Hippocampal formation (tissue), 2 donors: ENCODE measurements at places on chromosomes 1 and 21.
A peak's percentile ranks its signal among the peaks of the same experiment; 100 is the strongest.

DNA sequence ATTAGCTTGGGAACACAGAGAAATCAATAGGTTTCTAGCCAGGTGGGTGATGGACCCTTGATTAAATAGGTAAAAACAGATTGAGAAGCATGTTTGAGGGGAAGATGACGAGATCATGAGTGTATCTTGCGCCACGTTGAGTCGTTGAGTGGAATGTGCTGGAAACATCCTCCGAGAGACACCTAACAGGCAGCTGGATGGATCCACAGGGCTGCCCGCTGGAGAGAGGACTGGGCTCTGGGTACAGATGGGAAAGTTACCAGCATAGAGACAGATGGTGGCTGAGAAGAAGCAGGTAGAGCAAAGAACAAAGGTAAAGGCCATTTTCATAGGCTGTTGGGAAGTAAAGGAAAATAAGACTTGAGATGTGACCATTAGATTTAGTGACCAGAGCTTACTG lies 15.6 kb downstream of the BATF3 start:
- no peak for DNase-seq

- peak; percentile 79 for DNase-seq
These were observed 8.8 kb downstream of the LAMB3 start for GRCh38 chr1:209643285-209644020.

DNA sequence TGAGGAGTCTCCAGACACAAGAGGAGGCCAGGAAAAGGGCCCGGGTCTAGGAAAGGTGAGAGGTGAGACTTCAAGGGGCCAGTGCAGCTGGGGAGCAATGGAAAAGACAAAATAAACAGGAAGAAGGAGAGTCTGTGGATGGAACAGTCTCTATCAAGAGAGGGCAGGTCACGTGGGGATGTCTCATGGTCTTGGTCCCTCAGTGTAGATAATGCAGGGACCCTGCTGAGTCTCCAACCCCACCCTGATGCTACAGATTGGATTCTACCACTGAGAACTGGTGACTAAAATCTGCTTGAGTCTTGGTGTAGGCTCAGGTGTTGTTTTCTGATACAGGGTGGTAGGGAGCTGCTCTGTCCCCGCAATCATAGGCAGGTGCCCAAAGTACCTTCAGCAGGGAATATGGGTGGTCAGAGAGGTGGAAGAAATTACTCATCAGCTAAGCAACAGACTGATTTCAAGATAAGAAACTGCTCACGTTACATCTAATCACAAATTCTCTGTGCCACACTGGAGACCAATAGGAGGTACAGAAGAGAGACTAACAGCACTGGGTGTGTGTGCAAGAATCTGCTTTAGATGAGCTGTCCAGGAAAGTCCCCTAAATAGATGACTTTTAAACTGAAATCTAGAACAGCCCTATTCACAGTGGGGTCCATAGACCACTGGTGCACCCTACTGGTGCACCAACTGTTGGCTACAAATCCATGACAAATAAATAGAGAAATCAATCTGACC lies 101.5 kb upstream of the TLR5 start:
- no peak for DNase-seq

DNA sequence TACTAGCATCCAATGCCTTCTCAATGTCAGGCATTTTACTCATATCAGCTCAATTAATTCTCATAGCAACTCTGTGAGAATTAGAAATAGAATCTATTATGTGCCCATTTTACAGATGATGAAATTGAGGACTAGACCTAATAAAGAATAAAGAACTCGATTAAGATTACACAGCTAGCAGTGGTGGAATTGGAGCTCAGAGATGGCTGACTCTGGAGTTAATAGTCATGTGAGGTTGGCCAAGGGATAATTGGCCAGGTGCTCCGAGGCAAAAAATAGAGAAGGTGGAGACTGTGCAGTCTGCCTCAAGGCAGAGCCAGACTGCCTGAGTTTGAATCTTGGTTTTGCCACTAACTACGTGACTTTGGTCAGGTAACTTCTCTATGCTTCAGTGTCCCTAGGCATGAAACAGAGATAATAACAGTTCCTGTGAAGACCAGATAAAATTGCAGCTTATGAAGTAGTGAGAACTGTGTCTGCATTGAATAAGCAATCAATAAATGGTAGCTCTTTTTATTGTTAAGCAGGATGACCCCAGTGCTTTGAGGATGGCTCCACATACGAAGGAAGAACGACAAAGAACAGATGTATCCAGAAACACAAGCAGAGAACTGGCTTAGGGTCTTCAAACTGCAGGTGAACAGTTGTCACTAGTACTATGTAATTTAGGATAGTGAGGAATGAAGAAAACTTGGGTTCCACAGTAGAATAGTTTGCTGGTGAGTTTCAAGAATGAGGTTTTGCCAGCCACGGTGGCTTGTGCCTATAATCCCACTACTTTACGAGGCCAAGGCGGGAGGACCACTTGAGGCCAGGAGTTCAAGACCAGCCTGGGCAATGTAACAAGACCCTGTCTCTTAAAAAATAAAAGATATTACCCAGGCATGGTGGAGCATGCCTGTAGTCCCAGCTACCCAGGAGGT lies 6.9 kb upstream of the CCSAP start:
- DNase-seq = no peak

- DNase-seq = no peak
These were observed 23.9 kb upstream of the PBX1 start for GRCh38 chr1:164534863-164535610.

DNA sequence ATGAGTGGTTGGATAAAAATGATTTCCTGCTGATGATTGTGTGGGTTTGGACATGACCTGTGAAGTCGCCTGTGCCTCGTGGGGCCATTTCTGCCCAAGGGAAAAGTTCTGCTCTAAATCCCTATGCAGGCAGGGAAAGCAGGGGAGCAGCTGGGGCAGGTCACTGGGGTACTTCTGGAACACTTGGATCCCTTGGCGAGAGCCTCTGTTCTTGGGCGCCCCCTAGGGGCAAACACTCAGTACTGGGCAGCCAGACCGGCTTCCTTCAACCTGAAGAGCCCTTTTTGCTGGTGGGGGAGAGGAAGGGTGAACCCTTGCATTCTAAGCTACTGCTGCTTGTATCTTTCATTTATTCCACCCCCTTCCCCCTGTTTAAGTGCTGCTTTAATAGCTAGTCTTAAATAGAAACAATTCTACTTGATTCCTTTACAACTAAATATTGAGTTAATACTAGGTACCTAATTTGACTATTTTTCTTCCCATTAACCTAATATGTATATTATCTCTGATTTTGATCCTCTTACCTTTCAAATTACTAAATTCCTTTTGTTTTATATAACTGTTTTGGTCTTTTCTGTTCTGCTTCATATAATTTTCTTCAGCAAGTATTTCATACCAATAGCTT lies 5.1 kb upstream of the CLEC20A start:
- DNase-seq = no peak

GRCh38 chr1:1892763-1893120 lies 1.9 kb upstream of the GNB1 start:
- DNase-seq = no peak

GRCh38 chr1:13819642-13820041 lies 119.7 kb downstream of the PRDM2 start:
- no peak for DNase-seq

DNA sequence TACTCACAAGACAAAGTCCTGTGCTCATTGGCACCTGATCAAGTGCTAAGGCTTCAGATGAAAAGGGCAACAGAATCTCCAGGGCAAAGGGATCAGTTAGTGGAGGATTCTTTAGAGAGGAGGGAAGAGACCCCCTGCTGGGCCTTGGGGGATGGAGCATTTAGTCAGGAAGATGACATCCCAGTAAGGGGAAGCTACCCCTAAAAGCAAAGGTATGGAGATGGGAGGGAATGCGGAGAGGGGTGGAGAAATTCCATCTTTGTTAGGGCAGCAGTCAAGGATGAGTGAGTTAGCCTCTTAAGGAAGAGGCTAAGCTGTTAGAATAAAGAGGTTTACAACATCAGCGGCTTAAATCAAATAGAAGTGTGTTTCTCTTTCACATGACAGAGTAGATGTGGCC lies 67.4 kb downstream of the ST6GALNAC3 start:
- DNase-seq = no peak

DNA sequence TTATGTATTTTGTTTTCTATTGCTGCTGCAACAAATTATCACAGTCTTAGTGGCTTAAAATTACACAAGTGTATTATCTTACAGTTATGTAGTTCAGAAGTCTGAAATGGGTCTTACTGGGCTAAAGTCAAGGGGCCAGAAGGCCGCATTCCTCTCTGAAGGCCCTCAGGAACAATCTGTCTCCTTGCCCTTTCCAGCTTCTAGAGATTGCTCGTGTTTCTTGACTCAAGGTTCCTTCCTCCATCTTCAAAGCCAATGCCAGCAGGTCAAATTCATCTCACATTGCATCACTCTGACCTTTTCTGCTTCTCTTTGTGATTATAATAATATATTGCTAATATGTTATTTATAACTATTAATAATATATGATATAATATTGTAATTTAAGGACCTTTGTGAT lies 97.1 kb downstream of the DIRAS3 start:
- DNase-seq = no peak

GRCh38 chr1:58818075-58818474 lies 34.2 kb upstream of the JUN start:
- DNase-seq = no peak

GRCh38 chr1:39917825-39918224 lies 16.1 kb upstream of the MYCL start:
- no peak for DNase-seq

GRCh38 chr21:32834916-32835235 lies 63.3 kb upstream of the PAXBP1 start:
- DNase-seq = no peak

GRCh38 chr1:226129230-226129629 lies 57.3 kb downstream of the ACBD3 start:
- DNase-seq = no peak

- DNase-seq = no peak
These were observed 34.9 kb downstream of the RSPH1 start for GRCh38 chr21:42461185-42461520.

- no peak for DNase-seq
These were observed 24.0 kb upstream of the CAMTA1 start for GRCh38 chr1:6761196-6761737.

- DNase-seq = no peak
These were observed 39.6 kb downstream of the ZBTB18 start for GRCh38 chr1:244090645-244091044.

GRCh38 chr1:195965475-195965874 lies 642.8 kb downstream of the KCNT2 start:
- no peak for DNase-seq

DNA sequence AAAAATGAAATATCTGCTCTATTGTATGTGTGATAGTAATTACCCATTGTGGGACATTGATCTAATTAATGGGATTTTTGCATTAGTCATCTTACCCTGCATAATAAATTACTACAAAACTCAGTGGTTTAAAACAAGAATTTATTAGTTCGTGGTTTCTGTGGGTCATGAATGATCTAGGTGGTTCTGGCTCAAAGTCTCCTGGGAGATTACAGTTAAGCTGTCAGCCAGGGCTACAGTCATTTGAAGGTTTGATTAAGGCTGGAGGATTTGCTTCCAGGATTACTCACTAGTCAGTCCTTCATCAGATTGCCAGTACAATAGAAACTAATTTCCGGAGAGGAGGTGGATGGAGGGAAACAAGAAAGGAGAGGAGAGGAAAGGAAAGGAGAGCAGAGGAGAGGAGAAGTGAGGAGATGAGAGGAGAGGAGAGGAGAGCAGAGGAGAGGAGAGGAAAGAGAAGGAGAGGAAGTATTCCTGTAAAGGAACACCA lies 60.4 kb upstream of the TNFSF4 start:
- no peak for DNase-seq

GRCh38 chr1:7388488-7389185 lies 382.5 kb upstream of the VAMP3 start:
- DNase-seq = peak; percentile 35

DNA sequence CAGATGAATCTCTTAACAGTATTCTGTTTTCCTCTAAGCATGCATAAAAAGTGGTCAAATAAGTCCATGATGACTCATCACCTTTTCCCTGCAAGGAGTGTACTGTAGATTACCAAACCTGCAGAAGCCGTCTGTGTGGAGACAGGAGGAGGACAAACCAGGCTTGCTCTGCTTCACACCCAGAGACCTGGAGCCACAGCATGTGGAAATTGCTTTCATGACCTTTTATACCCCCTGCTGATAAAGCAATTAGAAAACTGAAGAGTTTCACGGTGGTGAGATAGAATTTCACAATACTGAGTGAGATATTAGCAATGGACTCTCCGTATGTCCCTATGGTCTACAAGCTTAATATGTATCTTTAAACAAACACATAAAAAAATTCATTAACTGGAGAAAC lies 9.4 kb downstream of the CORT start:
- no peak for DNase-seq

GRCh38 chr1:170696591-170697290 lies 32.8 kb downstream of the PRRX1 start:
- DNase-seq = no peak

DNA sequence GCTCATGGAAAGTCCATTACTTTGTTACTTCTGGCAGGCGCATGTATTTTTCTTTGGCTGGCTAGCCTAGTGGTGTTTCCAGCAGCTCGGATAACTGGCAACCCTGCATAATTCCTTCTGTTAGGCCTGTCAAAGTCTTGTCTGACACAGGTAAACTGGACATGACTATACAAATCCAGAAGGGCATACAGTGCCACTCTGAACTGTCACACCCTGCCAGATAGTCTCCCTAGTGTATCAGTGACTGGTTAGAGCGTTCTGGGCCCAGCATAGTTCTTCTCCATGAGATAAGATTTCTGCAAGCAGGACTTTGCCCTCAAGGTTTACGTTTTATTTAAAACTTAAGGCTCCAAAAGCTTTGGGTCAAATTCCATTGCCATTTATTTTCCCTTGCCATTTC lies 177.7 kb upstream of the GORAB start:
- DNase-seq = no peak

DNA sequence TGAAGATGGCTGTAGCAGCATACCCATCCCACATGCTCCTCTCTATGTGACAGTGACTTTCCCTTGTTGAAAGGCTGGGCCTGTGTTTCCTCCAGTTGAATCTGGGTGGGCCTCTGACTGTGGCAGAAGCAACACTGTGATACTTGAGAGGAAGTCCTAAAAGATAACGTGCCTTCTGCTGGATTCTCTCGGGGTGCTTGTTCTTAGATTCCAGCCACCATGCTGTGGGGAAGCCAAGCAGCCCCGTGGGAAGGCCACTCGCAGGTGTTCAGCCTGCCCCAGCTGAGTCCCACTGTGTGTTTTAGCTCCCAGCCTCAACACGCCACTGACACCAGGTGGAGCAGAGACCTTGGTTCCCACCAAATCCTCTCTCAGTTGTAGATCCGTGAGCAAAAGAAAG lies 31.5 kb downstream of the TRAPPC10 start:
- DNase-seq = no peak

GRCh38 chr1:239527051-239527693 lies 140.8 kb downstream of the CHRM3 start:
- DNase-seq = no peak

GRCh38 chr1:211587123-211587522 lies 8.2 kb upstream of the SLC30A1 start:
- DNase-seq = no peak

- DNase-seq = no peak
These were observed 86.0 kb downstream of the NCAM2 start for GRCh38 chr21:21084179-21084578.

- DNase-seq = no peak
These were observed 13.4 kb downstream of the DAB1 start for GRCh38 chr1:57410508-57410907.

- DNase-seq = no peak
These were observed 12.6 kb upstream of the RCSD1 start for GRCh38 chr1:167617153-167618147.
